ENCODE measurements at places on chromosomes 11 and 22.

DNA sequence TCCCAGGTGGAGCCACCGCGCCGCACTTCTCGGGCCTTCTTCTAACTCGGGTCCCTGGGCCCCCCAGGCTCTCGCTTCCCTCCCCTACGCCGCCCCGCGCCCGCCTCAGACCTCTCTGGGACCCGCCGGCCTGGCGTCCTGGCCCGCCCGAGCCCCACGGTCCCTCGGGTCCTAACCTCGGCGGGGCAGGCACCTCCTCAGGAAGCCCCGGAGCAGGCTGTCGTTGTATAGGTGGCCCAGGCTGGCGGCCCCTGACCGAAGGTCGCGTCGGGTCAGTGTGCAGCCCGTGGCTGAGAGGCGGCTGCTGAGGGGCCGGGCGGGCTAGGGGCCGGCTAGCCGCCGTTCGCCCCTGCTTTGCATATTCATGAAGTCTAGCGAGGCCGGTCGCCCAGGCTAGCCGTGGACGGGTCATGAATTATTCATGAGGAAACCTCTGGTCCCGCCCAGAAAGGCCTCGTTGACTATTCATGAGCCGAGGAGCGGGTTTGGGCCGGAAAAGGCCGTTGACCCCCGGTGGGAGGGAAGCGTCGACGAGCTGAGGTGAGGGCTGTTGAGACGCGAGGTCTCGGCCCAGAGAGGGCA, at the start of gene HORMAD2:
Gene HORMAD2 (plus strand): TSS at position 513 of the 582 bp plus-strand sequence. CDS start 13,489 bp downstream, outside the sequence.
- no peak for DNase-seq

DNA sequence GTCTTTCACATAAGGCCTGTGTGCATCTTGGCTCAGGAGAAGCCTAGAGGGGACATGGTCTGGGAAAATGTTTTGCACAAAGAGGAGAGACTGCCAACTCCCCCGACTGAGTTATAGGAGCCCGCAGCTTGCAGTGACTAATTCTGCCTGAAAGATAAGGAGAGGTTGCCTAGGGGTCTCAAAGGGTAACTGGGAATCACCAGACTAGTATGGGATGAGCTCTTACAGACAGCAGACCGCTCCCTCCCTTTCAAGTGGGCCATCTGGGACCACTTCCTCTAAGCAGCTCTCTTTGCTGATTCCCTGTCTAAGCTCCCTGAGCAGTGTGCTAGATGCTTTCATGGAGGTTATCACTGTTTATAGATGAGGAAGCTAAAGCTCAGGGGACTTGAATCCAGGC, 105.1 kb downstream of the TENM4 start:
- no peak for DNase-seq

GRCh38 chr22:50687829-50688228, 15.2 kb downstream of the SHANK3 start:
- DNase-seq = no peak

DNA sequence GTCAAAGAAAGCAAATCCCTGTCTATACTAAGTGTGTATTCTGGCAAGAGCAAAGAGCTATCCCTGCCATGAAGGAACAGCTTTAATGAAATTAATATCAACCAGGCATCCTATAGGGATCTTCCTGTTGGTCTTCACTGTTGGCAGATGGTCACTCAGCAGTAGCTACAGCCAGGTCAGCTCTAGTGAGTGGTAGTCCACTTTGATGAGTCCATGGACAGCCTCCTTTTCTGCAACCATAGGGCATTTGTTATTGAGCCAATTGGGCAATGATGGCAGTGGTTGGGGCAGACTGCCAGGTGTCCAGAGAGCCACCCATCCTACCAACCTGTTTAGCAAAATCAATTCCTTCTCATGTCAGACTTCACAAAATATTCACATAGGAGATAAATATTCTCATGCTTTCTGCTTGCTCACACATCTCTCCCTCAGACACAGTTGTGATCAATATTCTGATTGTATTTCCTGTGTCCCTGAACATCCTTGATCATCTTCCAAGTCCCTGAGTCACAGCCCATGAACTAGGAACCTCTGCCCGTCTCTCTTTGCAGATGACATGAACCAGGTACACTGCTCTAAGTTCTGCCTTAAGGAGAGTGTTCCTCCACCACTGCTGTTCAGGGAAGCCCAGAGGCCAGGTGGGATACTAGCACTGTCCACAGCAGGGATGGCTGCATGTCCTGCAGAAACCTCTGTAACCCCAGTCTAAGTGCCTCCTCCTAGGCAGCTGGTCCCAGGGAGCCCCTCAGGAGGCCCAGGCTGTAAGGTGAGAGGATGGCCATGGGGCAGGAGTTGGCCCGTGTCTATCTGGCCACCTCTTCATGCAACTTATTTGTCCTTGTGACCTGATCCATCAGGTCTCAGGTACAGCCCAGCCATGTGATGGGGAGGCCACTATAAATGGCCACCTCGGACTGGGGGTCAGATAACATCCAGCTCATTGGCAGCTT, 74.2 kb upstream of the IGLL5 start:
- DNase-seq = no peak

- DNase-seq = no peak
These were observed 421.8 kb downstream of the NTM start for GRCh38 chr11:131792243-131792642.

- DNase-seq = peak; percentile 80
These were observed 120.5 kb upstream of the RASSF10 start for GRCh38 chr11:12888525-12889158.

DNA sequence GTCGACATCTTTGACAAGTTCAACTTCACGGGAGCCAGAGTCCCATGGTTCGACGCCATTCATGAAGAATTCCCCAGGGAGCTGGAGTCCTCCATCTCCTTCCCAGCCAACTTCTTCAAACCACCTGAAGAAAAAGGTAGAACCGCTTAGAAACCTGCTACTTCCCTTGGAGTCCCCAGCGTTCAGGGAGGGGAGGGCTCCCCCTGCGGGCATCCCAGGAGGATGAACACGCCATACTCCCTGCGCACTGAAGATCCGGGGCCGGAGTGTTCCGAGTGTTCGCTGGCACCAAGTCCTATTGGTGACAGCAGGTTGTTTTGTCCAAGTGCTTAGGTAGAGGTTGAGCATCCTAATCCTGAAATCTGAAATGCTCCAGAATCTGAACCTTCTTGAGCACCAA, 51.7 kb upstream of the PRODH start:
- DNase-seq = no peak

- no peak for DNase-seq
These were observed 59.6 kb downstream of the MTNR1B start for GRCh38 chr11:93028960-93029522.

DNA sequence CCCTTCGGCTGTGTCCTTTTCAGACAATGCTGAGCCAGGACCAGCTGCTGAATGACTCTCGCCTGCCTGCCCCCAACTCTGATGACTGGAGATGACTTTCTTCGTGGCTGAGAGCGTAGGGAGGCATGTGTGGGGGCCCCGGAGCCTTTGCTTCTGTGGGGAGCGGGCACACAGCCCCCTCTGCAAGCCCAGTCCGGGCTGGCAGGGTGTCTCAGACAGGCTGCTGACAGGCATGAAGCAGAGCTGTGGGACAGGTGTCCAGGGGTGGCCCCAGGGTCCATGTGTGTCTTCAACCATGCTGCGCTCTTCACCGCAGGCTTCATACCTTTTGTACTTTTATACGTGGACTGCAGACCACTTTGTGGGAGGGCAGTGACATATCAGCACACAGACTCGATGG, 16.6 kb downstream of the CYB5R2 start:
- DNase-seq = no peak

DNA sequence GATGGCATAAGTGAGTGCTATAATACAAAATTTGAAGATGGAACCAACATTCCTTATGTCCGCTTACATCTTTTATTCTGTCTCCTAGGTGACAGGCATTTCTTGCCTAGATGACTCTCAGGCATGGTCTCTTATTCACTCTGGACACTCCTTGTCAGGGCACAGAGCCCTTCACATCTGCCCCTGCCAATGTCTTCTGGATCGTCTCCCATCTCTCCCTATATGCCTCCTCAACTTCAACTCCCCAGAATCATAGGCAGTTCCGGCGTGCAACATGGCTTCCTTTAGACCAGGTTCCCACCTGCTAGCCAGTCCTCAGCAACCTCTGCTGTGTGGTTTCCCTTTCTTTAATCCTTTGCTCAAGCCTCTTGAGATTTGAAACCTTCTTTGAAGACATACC, 300.9 kb downstream of the TENM4 start:
- DNase-seq = no peak

- DNase-seq = no peak
These were observed 7.1 kb downstream of the SLC7A4 start for GRCh38 chr22:21025266-21025665.

DNA sequence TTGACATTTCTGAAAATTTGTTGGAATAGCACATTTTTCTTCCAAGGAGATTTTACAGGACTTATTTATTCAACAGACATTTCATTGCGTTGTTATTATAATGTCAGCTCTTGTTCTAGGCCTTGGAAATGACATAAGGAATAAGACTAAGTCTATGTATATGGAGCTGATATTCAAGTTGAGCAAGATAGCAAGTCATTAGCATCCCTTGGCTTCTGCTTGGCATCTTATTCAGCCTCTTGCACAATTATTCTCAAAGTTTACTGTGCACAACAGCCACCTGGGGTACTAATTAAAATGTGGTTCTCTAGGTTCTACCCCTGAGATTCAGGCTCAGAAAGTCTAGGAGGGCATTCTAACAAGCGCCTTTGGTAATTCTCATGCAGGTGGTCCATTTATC, 304.8 kb upstream of the DDI1 start:
- no peak for DNase-seq

- DNase-seq = no peak
These were observed 17.1 kb downstream of the BRSK2 start for GRCh38 chr11:1406571-1407485.

- no peak for DNase-seq
These were observed 22.4 kb downstream of the TSPAN18 start for GRCh38 chr11:44749189-44749588.

- no peak for DNase-seq
These were observed 82.1 kb downstream of the EMSY start for GRCh38 chr11:76526878-76527277.

- DNase-seq = no peak
These were observed 86.5 kb upstream of the HTATIP2 start for GRCh38 chr11:20277014-20277413.

GRCh38 chr22:35616043-35616442, 1.1 kb downstream of the MB start:
- DNase-seq = no peak

- no peak for DNase-seq
These were observed 20.1 kb upstream of the PEX26 start for GRCh38 chr22:18057568-18058209.

DNA sequence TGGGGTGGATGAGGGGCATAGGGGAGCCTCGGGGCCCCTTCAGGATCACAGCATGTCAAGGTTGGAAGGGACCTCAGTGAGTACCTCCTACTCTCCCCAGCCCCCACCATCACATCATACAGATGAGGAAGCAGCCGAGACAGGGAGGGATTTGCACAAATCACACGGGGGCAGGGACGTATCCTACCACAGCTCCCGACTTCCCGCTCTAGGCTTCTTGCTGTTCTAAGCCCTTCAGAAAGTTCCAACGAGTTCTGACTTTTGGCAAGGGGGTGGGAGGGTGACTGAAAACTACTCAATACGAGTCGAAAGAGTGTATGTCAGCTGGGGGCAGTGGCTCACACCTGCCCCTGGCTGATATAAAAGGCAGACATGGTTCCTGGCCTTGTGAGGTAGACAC, 4.7 kb upstream of the RAD9A start:
- DNase-seq = no peak

- DNase-seq = no peak
These were observed 803.2 kb downstream of the TBC1D22A start for GRCh38 chr22:47565607-47566006.

GRCh38 chr11:76891793-76892192, 31.1 kb downstream of the ACER3 start:
- DNase-seq = no peak

DNA sequence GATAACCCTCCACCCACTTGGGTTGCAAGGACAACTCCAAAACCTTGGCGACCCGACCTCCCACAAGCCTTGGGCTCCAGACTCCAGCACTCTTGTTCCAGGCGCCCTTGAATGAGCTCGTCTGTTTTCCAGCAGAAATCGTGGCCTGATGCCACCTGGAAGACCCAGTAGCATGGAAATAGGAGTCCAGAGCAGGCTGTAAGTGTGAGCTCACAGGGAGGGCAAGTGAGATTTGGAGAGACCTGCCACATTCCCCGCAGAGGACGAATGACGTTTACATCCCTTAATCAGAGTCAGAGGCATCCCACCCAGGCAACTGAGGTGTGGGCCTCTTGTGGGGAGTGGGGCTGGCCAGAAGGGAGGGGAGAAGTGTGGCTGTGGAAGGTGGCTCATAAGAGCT, 71.9 kb downstream of the LDLRAD3 start:
- no peak for DNase-seq
